Stimulated activated CD4-positive, alpha-beta T cell treated with anti-CD3 and anti-CD28 coated beads, Interleukin-2, amount 100 ng/mL, for 4 hours (primary cell): ENCODE measurements at places on chromosomes 11 and 22.

- DNase-seq = no peak
Observed at GRCh38 chr22:41096841-41097240, 4.4 kb downstream of the EP300 start.

DNA sequence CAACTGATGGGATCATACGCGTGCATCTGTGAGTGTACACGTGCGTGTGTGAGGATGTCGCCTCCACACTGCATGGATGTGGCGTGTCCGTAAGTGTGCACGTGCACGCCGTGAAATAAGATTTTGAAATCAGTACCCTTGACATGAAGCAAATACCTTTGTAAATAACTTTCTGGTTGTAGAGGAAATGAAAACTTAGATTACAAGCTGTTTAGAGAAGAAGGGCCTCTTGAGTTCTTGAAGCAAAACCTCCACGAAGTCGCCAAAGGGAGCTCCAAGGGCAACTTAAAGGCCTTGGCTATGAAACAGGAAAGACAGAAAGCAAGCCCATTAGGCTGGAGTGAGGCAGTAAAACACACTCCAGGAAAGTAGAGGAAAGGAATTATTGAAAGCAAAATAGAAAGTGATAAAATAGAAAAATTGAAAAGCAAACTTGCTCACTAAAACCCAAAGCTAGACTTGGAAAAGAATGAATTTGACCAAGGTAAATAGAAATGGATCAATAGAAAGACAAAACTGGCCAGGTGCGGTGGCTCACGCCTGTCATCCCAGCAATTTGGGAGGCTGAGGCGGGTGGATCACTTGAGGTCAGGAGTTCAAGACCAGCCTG, 29.7 kb upstream of the TOLLIP start:
- DNase-seq = no peak

GRCh38 chr11:1121331-1121812, 36.4 kb upstream of the MUC5AC start:
- DNase-seq = no peak

DNA sequence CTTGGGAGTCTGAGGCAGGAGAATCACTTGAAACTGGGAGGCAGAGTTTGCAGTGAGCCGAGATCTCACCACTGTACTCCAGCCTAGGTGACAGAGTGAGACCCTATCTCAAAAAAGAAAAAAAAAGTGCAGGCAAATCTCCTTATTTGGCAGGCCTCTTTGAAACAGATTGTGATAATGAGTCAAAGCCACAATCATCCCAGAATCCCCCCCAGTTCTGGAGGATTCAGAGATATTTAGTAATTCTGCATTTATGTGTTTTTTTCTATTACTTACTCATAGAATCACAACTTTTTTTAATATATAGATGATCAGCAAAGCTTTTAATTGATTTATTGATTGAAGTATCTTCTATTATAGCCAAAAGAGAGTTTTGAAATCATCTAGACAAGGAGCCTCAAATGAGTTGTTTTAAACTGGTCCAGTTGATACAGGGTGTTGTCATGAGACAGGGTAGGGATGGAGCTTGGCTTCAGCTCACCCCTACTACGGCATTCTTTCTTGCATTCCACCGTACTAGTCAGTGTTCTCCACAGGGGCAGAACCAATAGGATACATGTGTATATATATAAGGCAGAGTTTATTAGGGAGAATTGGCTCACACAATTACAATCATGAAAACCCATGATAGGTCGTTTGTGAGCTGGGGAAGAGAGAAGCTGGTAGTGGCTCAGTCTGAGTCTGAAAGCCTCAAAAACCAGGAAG, 39.3 kb upstream of the SORL1 start:
- DNase-seq = no peak
